ENCODE measurements at places on chromosomes 12 and 14. TPM values are rescaled to one million over a fixed set of nuclear protein-coding genes. Genes with fewer than 3 reads are reported as not detected.

The SMCO2 gene
- not detected for polyA plus RNA-seq

- no peak for DNase-seq
Observed at GRCh38 chr12:3075315-3075714, 1.9 kb upstream of the TSPAN9 start.

The CD163 gene
- polyA plus RNA-seq = 8.0 TPM

DNA sequence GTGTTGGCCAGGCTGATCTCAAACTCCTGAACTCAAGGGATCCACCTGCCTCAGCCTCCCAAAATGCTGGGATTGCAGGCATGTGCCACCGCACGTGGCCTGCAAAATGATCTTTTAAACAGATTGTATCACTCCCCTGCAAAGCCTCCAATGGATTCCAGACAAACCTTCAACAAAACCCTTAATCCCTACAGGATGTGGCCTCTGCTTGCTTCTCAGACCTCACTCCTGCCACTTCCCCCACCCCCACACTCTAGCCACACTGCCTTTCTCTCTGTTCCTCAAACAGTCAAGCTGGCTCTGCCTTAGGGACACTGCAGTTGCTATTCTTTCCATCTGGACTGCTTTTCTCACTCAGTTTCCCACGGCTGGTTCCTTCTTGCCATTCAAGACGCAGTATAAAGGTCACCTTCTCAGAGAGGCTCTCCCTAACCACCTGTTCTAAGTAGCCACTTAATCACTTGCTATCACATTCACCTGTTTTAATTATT lies 47.3 kb upstream of the TMED10 start:
- no peak for DNase-seq

The OAS1 gene
- polyA plus RNA-seq = 11.2 TPM

GRCh38 chr12:56079723-56080555 lies at the start of gene ERBB3:
ERBB3 (plus strand) TSS chr12:56080165; CDS start chr12:56080301, 136 bp downstream.
- no peak for DNase-seq

GRCh38 chr12:117192057-117192456 lies 1.8 kb upstream of the FBXO21 start:
- no peak for DNase-seq

The FGF23 gene
- polyA plus RNA-seq = not detected

DNA sequence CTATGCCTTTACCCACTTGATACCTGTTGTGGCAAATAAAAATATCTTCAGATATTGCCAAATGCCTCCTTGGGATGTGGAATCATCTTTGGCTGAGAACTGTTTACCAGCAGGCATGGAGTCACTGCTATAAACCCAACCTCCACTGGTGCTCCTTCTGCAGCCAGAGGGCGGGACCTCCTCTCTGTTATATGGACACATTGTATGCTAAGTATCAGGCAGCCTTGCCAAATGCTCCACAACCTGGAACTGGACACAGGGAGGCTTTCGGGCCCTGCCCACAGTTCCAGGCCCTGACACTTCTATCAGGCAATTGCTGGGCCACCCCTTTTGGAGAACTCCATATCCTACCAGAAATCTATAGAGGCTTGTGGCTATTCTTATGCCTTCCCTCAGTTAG lies 201.0 kb downstream of the TMX1 start:
- no peak for DNase-seq

DNA sequence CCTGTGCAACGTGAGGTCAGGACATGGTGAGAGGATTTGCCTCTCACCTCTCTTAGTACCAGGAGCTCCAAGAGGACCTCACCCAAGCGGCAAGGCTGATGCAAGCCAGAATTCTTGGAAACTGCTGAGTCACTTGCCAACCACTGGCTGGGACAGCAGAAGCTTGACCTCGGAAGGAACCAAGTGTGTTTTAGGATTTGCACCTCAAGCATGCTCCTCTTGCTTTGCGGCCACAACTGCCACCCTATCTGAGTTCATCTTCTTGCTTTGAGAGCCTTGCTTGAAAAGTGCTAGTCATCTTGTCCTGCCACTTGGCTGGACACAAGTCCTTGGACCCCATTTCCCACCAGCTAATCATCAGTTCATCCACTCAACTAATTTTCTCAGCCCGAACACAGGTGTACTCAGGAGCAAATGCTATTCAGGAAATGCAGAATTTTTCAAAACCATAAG lies 195.8 kb downstream of the SLC25A21 start:
- no peak for DNase-seq

DNA sequence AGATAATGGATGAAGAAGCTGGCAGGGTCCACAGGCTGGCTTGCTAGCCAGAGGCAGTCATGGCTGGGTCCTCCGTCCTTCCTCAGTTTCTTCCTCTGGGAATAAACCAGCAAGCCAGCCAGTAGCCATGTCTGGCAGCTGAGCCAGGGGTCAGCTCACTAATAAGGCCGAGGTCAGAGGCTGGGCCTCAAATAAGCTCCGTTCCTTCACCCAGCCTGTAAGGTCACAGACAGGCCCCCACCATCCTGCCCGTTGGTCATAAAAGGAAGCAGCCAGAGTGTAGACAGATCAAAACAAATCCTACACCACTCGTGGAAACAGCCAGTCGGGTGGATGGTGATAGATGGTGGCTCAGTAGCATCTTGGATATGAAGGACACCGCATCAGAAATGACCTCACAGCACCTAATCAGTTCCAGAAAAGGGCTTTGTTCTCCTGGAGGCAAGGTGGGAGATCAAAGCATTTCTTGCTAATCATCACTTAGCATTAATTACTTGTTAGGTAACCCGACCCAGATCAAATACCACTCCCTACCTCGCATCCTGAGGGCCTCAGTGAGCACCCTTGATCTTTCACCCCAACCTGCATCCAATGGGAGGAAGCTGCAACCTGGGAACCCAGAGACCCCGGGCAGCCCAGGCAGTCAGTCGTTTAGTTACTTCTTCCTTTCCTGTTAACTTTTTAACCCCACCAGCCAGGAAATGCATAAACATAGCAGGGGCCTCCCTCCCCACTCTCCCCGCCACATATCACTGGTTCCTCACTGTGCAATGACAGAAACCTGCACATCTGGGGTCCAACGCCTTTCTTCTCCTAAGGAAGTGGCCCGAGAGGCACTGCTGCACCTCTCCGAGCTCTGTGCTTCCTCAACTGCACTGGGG lies 90.2 kb downstream of the KDM2B start:
- DNase-seq = no peak

DNA sequence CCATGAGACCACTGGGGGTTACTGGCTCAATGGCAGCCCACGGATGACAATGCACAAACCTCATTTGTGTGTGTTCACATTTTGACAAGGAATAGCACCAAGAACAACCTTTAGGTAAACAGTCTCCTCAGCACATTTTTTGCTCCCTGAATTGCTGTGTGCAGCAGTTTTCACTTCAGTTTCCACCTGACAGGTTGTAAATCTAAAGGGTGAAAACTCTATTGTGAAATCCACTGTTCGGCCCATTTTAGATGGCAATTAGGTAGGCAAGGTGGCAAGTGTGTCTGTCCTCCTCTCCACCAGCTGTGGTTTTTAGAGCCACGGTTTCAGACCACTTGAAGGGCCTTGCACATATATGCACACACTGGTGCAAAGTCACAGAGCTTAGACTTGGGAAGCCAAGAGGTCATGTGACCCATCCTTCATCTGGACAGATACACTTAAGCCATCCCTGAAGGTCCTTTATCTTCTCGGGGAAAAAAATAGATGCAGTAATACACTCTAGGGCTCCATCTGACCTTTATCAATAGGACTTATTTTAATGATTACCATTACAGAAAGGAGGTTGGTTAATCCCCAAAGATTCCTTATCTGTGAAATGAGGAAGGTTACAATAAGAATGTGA lies 23.2 kb downstream of the HAL start:
- DNase-seq = no peak

- DNase-seq = no peak
Observed at GRCh38 chr12:3038926-3039510, 38.2 kb upstream of the TSPAN9 start.

The TMEM179 gene
- polyA plus RNA-seq = 1.8 TPM

DNA sequence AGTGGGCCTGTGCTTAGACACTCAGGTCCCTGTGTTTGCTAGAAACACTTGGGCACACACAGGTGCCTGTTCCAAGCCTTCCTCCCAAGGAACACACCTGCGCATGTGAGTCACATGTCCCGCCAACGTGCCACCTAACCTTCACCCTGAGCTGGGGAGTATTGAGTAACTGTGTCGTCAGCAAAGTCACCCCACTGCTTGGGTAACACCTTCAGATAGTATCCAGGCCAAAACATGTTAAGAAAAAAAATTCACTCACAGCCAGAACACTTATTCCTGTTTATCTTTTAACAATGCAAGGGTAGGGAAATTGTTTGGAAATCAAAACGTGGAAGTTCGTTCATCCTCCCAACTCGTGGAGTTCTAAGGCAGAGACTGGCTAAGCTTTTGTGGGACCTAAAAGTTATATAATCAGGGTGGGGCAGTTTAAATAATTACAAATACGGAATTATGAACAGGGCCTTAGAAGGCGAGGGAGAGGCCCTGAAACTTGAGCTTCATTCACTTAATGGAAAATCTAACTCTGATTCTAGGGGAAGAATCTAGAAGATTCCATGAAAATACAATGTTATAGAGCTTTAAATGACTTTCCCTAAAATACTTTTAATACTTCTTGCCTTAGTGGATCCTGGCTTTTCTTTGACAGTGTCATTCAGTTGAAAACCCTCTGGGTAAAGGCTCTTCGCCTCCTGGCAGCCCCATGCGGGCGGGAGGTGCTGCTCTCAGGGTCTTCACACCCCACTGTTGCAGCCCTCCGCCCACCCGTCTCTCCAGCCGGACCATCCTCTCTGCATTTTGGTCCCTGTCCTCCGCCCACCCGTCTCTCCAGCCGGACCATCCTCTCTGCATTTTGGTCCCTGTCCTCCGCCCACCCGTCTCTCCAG lies 30.3 kb upstream of the ADIPOR2 start:
- DNase-seq = no peak

The RFLNA gene
- polyA plus RNA-seq = 7.3 TPM

- no peak for DNase-seq
Observed at GRCh38 chr12:52119398-52120254, 40.1 kb downstream of the SMIM41 start.

The RARG gene
- polyA plus RNA-seq = 38.7 TPM

DNA sequence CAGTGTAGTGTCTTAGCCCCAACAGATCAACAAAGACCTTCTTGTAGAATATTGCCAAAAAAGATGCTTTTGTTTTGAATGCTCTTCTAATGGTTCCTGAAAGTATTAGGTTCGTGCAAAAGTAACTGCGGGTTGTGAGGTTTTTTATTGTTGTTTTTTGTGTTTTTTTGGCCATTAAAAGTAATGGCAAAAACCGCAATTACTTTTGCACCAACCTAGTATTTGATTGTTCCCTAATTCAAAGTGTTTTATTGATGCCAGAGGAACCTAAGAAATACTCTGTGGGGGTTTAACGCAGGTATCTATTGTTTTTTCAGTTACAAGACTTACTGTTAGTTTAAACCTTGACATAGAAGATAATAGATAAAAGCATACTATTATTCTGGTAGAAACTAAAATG lies 150.8 kb upstream of the DAAM1 start:
- DNase-seq = no peak

GRCh38 chr12:58976146-58976545 lies 55.8 kb upstream of the LRIG3 start:
- no peak for DNase-seq

The MYF5 gene
- not detected for polyA plus RNA-seq

The MRPS35 gene
- polyA plus RNA-seq = 70.8 TPM

The NPFF gene
- not detected for polyA plus RNA-seq

DNA sequence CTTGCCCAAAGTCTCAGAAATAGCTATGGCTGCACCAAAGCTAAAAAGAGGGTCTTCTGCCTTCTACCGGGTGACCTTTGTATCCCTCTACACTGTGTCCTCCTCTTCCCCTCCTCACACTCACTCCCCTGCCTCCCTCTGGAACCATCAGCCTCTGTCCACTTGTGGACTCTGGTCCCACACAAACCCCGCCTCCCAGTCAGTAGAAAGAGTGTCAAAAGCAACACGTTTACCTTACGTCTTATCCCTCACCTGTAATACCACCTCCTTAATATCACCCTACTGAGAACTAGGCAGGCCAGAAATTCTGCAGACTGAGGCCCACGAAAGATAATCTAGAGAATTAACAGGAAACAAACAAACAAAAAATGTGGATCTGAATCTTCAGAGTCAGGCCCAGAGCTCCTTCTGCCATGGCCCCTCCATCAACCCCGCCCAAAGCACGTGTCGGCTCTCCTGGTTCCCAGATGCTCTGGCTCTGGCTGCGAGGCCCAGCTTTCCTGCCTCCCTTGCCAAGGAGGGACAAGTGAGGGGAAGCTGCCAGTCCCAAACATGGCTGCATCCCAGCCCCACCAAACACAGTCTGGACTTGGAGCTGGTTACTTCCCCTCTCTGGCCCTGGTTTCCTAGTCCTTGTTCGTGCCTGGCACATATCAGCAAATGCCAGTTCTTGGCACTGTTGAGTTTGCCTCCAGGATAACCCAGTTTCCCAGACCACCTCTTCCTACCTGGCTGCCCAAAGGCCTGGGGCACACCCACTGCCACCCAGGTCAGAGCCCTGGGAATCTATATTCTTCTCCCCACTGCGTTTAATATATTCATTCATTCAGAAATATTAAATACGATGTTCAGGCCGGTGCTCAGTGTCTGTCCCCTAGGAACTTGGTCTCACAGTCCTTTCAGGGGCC lies 2.7 kb downstream of the ACTN1 start:
- DNase-seq = no peak

GRCh38 chr14:77980475-77981321 lies 180.8 kb downstream of the ADCK1 start:
- DNase-seq = no peak

The NKX2-1 gene
- not detected for polyA plus RNA-seq
